ENCODE measurements at places on chromosomes 5 and 9.
A peak's percentile ranks its signal among the peaks of the same experiment; 100 is the strongest.

GRCh38 chr9:131656356-131657036 lies 83.4 kb downstream of the RAPGEF1 start:
- peak; percentile 65 for DNase-seq

- DNase-seq = peak; percentile 82
Measured at GRCh38 chr5:132063090-132063911, 2.8 kb downstream of the IL3 start.

- no peak for DNase-seq
Measured at GRCh38 chr5:68949711-68950110, 144.1 kb upstream of the SLC30A5 start.

- DNase-seq = no peak
Measured at GRCh38 chr5:7897014-7897600, 28.2 kb downstream of the MTRR start.

- DNase-seq = no peak
Measured at GRCh38 chr5:180143656-180144364, 65.2 kb downstream of the RASGEF1C start.

All from stimulated activated CD8-positive, alpha-beta memory T cell treated with anti-CD3 and anti-CD28 coated beads, Interleukin-4, amount 100 ng/mL, for 4 hours (primary cell).